Epithelial cell of alveolus of lung (primary cell): ENCODE measurements at places on chromosomes 6 and 20. TPM values are rescaled to one million over a fixed set of nuclear protein-coding genes. Genes with fewer than 3 reads are reported as not detected.

The NR2E1 gene
- total RNA-seq, result not detected in 2 replicates

The FERMT1 gene
- total RNA-seq, result 0.88 and 13.2 TPM in 2 replicates

The LCA5 gene
- 5.3 and 7.5 TPM in 2 replicates for total RNA-seq

The HDGFL1 gene
- not detected in 2 replicates for total RNA-seq

The GSS gene
- 29.9 and 69.7 TPM in 2 replicates for total RNA-seq

The HLA-E gene
- 140 and 208 TPM in 2 replicates for total RNA-seq

The GPLD1 gene
- 0.26 TPM in 1 of 2 replicates, not detected in the other for total RNA-seq

The TINAG gene
- not detected in 2 replicates for total RNA-seq

The CLVS2 gene
- total RNA-seq, result under 0.01 TPM in 1 of 2 replicates, not detected in the other
